ENCODE measurements at places on chromosomes 4 and X. TPM values are rescaled to one million over a fixed set of nuclear protein-coding genes. Genes with fewer than 3 reads are reported as not detected.

The GIMD1 gene
- not detected for total RNA-seq

The LRIT3 gene
- total RNA-seq: 0.44 TPM

The ADH1C gene
- total RNA-seq: 184 TPM

The AKAP14 gene
- total RNA-seq: not detected

The GPRIN3 gene
- 2.3 TPM for total RNA-seq

The HSD17B13 gene
- total RNA-seq: 1.2 TPM

GRCh38 chr4:42398171-42398870 lies 1.0 kb downstream of the SHISA3 start:
- DNase-seq: no peak

DNA sequence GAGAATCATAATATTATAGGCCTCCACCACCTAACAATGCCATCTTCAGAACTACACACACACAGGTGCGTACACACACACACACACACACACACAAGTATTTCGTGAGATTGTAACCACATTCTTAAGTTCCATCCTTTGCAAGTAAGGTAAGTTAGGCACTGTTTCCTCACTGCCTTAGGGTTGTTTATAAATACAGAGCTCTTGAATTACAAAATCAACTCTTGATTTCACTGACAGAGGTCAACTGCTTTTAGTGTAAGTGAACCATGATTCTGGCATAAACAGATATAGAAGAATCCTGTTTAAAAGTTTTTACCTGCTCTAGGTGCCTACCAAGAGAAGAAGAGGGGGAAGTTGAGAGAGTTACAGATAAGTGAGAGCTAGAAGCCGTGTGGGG lies 166.1 kb downstream of the DMD start:
- no peak for DNase-seq

DNA sequence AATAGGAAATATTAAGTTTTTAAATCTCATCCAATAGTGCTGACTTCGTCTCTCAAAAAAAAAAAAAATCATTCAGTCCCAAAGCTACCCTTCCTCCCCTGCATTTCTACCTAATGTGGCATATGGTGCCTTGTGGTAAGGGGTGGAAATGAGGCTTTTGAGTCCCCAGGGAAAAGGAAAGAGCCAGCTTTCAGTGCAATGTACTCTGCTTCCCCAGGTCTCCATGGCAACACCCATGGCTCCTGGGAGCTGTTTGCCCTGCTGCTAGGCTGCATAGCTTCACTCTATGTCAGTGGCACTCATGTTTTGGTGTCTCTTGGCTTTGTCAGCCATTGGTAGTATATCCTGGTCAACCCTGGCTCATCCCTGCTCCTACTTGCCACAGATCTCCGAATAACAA lies 175.9 kb downstream of the SLC39A8 start:
- DNase-seq: no peak

- no peak for DNase-seq
Measured at GRCh38 chr4:184988611-184989010, 29.7 kb upstream of the HELT start.

DNA sequence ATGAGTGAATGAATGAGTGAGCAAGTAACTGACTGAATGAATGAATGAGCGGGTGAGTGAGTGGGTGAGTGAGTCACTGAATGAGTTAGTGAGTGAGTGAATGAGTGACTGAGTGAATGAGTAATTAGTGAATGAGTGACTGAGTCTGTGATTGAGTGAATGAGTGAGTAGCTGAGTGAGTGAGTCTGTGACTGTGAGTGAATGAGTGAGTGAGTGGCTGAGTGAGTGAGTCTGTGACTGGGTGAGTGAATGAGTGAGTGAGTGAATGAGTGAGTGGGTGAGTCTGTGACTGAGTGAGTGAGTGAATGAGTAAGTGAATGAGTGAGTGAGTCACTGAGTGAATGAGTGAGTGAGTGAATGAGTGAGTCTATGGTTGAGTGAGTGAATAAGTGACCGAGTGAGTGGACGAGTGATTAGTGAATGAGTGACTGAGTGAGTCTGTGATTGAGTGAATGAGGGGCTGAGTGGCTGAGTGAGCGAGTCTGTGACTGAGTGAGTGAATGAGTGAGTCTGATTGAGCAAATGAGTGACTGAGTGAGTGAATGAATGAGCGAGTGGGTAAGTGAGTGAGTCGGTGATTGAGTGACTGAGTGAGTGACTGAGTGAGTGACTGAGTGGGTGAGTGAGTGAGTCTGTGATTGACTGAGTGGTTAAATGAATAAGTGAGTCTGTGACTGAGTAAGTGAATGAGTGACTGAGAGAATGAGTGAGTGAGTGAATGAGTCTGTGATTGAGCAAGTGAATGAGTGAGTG lies 223.0 kb upstream of the PSAPL1 start:
- no peak for DNase-seq

GRCh38 chrX:135547767-135548166 lies 27.3 kb downstream of the INTS6L start:
- DNase-seq: no peak

DNA sequence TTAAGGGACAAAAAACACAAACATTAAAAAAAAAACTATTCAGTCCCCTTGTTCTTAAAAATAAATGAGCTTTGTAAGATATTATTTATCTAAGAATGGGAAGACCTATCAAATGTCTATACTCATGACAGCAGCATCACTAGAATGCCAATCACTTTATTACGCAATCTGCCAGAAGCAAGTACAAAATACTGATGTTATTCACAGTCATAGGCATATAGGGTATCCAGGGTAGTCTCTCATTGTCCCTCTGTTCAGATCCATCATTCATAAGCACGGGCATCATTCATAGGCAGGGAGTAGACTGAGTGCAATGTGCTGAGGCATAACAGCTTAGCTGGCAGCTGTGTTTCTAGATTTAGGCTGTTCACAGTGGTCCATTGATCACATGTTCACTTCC lies 109.1 kb downstream of the EPHA5 start:
- DNase-seq: no peak

- DNase-seq: no peak
Measured at GRCh38 chrX:40908857-40909475, 173.6 kb upstream of the MED14 start.

DNA sequence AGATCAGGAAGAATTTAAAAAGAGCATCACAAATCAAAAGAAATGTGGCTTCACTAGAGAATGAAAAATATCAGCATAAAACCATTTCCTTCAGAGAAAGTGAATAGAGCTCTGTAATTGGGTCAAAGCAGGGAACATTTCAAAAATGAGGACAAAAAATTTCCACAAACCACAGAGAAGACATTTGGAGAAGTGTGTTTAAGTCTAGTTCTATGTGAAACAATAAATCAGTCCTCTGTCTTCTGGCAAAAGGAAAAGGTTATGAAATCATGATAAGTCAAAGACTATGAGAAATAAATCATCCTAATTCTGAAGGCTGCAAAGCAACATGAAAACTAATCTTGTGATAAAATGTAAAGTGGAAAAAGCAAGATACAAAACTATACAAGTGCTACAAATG lies 27.9 kb downstream of the SMPX start:
- no peak for DNase-seq
